ENCODE measurements at places on chromosomes 6 and 20.

- DNase-seq = peak; percentile 29
These were observed 210.6 kb upstream of the PLCB4 start for GRCh38 chr20:8858181-8858787.

DNA sequence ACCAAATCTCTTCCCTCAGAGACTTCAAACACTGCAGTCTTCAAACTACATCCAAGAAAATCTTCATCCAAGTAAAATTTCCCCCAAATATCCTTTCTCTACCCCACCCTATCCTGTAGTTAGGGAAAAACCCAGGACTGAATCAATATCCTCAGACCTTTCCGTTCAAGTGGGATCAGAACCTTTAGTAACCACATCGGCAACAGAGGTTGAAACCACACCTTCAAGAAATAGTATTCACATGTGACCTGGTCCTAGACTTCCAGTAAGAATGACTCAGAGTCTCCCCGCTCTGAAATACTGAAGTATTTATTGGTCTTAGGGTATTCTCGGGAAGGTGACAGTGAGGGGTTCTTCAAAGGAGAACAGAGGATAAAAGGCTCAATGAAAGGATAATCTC lies 8.7 kb downstream of the HLA-DPA1 start:
- peak; percentile 14 for DNase-seq

DNA sequence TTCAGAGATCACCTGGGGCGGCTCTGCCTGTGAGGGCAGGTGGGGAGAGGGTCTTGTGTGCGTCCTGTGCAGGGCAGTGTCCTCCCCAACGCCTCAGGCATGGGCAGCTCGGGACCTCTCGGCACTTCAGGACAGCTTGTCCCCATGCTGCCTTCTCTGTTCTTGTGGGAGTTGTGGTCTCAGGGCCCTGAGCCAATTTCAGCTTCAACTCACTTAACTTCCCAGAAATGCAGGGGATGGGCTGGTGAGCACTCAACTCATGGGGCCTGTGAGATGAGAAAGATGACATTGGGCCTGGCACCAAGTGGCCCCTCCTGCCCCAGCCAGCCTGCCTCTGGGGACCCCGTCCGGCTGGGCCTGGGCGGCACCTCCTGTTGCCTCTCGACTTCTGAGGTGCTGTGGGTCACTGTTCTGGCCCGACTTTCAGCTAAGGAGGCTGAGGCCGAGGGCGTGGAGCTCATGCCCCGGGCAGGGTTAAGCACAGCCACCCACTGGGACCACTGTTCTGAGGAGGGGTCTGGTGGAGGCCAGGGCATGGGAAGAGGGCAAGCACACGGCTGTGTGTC lies 6.7 kb downstream of the RGS19 start:
- no peak for DNase-seq

DNA sequence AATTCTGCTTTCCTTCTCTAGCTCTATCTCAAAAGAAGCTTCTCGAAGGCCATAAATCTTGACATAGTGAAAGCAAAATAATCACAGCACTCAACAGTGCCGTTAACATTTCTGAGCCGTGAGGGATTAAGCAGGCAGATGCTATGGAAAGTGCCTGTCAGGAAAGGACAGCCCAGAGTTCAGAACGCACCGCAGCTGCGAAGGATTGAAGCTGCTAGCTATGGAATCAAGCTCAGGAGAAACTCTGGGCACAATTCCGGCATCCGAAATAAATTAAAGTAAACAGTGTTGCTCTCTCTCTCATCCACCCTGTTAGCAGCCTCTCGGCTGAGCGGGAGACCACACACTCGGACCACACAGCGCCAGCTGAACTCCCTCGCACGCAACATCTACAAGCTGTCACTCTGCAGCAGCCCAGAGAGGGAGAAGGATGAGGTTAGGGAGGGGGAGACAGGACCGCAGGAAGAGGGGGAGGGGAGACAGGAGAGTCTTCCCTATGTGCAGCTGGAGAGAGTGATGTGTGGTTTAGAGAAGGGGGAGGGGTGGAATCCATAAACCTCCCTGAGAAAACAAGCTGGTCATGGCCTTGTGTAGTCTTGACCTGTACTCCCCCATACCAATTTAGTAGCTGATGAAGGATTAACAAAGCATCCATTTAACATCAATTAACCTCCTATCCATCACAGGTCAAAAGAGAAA lies 9.0 kb downstream of the EXOC2 start:
- DNase-seq = peak; percentile 79

DNA sequence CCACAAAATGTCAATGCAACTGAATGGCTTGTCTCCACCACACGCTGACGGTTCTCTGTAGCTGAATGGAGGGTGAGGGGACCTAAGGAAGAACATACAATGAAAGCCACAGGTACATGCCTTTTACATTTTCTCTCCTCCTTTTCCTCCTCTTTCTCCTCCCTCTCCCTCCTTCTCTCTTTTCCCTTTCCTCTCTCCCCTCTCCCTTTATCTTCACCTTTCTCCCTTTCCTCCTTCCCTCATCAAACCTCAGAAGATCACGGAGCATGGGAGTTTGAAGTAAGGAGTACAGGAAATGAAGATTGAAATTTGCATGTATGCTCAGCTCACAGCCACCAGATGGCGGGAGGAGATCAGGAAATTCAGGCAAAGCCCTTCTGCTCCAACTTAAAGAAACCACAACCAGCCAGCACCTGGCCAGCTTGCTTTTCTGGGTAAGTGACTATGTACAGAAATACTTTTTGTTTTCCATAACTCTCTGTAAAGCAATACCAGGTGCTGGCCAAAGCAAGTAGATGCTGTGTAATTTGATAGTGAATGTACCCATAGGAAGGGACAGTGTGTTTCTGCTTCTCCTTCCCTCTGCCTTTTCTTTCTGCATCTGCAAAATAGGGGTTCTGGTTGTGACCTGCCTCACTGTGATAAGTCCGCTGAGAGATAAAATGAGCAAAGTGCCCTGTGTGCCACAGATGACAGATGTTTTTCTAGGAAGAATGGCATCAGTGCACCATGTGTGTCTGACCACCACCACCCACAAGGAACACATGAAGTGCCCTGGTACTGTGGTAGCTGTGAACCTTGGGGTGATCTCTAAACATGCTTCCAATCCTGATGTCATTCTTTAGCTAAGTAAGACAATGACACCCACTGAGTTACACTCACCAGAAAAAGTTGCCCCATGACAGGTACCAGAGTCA lies 18.6 kb upstream of the FOXO3 start:
- DNase-seq = peak; percentile 83

GRCh38 chr6:37516920-37517405 lies 17.3 kb upstream of the CCDC167 start:
- no peak for DNase-seq

GRCh38 chr6:37695273-37695672 lies 2.4 kb downstream of the MDGA1 start:
- DNase-seq = no peak
